ENCODE measurements at places on chromosomes 16 and 17. TPM values are rescaled to one million over a fixed set of nuclear protein-coding genes. Genes with fewer than 3 reads are reported as not detected.

DNA sequence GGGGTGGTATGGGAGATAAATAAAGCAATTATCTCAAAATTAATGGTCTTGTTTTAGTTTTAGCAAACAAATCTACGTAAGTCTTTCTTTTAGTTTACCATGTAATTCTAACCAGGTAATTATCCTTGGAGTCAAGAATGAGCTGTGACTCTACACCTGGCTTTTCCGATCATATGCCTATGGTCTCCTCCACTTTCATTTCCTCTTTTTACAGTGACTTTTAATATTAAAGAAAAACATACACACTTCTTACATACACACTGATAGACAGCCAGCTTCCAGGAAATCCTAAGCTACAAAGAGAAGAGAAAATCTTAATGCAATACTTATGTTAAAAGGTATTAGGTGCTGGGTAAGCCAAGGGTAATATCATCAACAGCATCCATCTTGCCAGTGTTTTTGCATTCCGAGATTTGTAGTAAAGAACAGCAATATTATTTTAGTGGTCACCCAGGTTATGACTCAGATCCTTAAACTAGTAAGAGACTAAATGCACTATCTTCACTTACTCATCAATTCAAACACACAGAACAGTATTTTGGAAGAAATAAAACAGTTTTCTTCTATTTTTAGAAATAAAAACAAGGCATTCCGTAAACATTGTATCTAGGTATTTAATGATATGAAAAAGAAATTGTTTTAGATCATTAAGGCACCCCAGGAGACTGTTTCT, 4.4 kb upstream of the IRX5 start:
- peaks cover 49% of the 10 kb centered on the region for H3K27me3 ChIP-seq
- no peaks in the 10 kb centered on the region for H3K36me3 ChIP-seq
- no peak for DNase-seq
- no peak overlapping the region for H3K27ac ChIP-seq

- no peak overlapping the region for H3K27ac ChIP-seq
- peaks cover 15% of the 10 kb centered on the region for H3K27me3 ChIP-seq
- H3K4me1 ChIP-seq = peaks cover 3% of the 10 kb centered on the region
- no peak for DNase-seq
Measured at GRCh38 chr16:86523166-86523740, 12.9 kb downstream of the FOXF1 start.

DNA sequence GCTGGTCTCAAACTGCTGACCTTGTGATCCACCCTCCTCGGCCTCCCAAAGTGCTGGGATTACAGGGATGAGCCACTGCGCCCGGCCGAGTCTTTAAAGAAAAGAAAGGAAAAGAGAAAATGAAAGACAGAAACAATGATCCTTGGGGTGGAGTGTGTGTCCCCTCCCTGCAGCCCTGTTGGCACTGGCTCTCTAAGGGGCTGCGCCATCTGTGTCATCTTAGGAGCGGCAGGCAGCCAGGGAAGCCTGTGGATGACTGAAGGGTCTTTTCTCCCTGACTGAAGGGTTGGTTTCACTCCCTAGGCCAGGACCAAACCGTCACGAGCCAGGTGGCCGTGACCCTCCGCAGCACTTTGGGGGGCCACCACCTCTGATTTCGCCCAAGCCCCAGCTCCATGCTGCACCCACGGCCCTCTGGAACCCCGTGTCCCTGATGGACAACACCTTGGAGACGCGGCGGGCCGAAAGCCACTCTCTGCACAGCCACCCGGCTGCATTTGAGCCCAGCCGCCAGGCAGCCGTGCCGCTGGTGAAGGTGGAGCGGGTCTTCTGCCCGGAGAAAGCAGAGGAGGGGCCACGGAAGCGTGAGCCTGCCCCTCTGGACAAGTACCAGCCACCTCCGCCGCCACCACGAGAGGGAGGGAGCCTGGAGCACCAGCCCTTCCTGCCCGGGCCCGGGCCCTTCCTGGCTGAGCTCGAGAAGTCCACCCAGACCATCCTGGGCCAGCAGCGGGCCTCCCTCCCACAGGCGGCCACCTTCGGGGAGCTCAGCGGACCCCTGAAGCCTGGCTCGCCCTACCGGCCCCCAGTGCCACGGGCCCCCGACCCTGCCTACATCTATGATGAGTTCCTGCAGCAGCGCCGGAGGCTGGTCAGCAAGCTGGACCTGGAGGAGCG, 27.7 kb downstream of the GINS2 start:
- H3K36me3 ChIP-seq = peaks cover 25% of the 10 kb centered on the region
- no peaks in the 10 kb centered on the region for H3K27me3 ChIP-seq
- no peak overlapping the region for H3K27ac ChIP-seq
- no peaks in the 10 kb centered on the region for H3K4me1 ChIP-seq
- no peak overlapping the region for H3K4me3 ChIP-seq
- no peak for DNase-seq

GRCh38 chr17:66892246-66892645, 57.3 kb downstream of the CACNG5 start:
- H3K27ac ChIP-seq = no peak overlapping the region
- H3K36me3 ChIP-seq = no peaks in the 10 kb centered on the region
- no peaks in the 10 kb centered on the region for H3K4me1 ChIP-seq

GRCh38 chr16:12535535-12536411, 267.9 kb downstream of the CPPED1 start:
- no peaks in the 10 kb centered on the region for H3K27me3 ChIP-seq
- peak overlapping the region; percentile 95 for H3K27ac ChIP-seq
- peak; percentile 79 for DNase-seq
- H3K4me1 ChIP-seq = peaks cover 97% of the 10 kb centered on the region

DNA sequence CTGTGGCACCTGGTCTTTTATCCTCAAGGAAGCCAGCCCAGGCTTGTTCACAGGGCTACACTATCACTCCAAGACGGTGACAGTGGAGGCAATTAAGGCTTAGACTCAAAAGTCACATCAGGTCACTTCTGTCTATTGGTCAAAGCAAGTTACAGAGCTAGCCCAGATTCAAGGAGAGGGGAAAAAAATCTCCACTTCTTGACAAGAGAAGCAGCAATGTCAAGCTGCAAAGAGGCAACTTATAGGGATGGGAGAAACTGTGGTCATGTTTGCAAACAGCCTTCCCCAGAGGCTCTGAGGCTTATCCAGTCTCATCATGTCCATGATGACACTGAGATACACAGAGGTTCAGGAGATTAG, 31.6 kb downstream of the SERPINF1 start:
- no peak for DNase-seq
- H3K36me3 ChIP-seq = peaks cover 7% of the 10 kb centered on the region
- peaks cover 4% of the 10 kb centered on the region for H3K4me1 ChIP-seq
- no peaks in the 10 kb centered on the region for H3K27me3 ChIP-seq

- peak overlapping the region; percentile 33 for H3K4me3 ChIP-seq
- H3K27ac ChIP-seq = peak overlapping the region; percentile 75
- peak; percentile 74 for DNase-seq
- peaks cover 38% of the 10 kb centered on the region for H3K36me3 ChIP-seq
- no peaks in the 10 kb centered on the region for H3K27me3 ChIP-seq
- peaks cover 29% of the 10 kb centered on the region for H3K4me1 ChIP-seq
Measured at GRCh38 chr17:42118545-42118944, 2.6 kb downstream of the KAT2A start.

GRCh38 chr17:39981207-39981741, 667 bp downstream of the PSMD3 start:
- H3K4me1 ChIP-seq = peaks cover 31% of the 10 kb centered on the region
- DNase-seq = no peak
- H3K36me3 ChIP-seq = peaks cover 29% of the 10 kb centered on the region
- H3K27me3 ChIP-seq = peaks cover 4% of the 10 kb centered on the region

DNA sequence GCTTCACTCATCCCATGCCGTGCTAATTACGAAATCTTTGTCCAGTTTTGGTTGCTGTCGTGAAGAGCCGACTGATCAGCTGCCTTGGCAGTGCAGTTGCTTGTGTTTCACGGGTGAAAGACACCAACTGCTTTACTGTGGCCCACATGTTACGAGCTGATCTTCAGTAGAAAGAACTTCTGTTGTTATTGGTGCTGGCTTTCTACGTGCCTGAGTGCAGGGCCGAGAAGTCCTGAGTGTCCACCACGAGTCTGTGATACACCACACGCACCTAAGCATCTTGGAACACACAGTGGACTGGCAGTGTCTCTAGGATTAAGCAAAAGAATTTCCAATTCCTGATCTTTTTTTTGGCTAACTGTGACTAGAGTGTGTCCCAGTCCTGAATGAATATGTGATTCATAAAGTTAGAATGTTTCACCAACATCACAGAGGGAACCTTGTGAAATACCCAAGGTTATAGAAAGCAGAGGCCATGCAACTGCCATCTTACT, 70.4 kb upstream of the CLEC18A start:
- H3K27me3 ChIP-seq = no peaks in the 10 kb centered on the region
- H3K27ac ChIP-seq = no peak overlapping the region
- no peak overlapping the region for H3K4me3 ChIP-seq

DNA sequence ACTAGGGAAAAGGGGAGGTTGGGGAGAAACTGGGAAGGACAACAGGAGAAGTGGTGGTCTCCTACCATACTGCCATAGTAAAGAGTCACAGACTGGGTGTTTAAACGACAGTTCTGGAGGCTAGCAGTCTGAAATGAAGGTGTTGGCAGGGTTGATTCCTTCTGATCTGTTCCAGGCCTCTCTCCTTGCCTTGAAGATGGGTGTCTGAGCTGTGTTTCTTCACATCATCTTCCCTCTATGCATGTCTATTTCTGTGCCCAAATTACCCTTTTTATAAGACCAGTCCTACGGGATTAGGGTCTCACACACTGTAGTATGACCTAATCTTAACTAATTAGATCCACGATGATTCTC, 79.8 kb upstream of the TMEM97 start:
- no peak overlapping the region for H3K27ac ChIP-seq
- H3K4me3 ChIP-seq = no peak overlapping the region
- no peaks in the 10 kb centered on the region for H3K4me1 ChIP-seq
- H3K27me3 ChIP-seq = peaks cover 2% of the 10 kb centered on the region
- no peak for DNase-seq

STX1B gene
- 1.3 TPM for total RNA-seq

RFFL gene
- total RNA-seq = 19.2 TPM

LRRC37A gene
- total RNA-seq = 1.0 TPM

- H3K36me3 ChIP-seq = peaks cover 40% of the 10 kb centered on the region
- peak; percentile 49 for DNase-seq
Measured at GRCh38 chr16:11796227-11797165, 562 bp downstream of the ZC3H7A start.

GRCh38 chr16:17532338-17532995, 61.7 kb upstream of the XYLT1 start:
- no peak overlapping the region for H3K4me3 ChIP-seq
- no peak for DNase-seq

DNA sequence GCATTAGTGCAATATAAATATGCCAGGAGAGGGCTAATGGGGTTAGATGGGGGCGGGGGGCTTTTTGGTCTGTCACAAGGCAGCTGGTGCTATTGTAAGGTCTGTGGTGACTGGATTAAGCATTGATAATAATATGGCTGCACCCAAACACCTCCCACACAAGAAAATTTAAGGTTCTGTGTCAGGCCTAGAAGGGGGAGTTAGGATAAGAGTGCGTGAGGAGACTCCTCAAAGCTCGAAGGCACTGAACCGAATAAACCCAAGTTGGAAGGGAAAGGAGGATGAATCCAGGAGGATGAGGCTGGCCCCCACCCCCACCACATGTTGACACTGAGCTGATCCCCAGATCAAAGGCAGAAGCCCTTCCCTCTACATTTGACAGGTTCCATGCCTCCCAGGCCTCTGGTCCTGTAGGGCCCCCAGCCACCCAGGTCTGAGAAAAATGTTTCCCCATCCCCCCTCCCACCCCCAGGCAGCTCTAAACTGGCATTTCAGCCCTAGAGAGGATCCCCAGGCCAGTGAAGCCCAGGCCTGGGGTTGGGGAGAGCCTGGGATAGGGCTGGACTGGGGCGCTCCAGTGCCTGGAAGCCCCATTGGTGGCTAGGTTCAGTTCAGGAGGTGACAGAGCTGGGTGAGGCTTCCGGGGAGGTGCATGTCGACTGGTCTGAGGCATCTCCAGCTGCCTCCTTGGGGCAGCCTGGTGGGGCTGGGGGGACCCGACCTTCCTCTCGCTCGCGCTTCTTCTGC, 1.7 kb downstream of the HOXB1 start:
- no peak overlapping the region for H3K4me3 ChIP-seq
- H3K27ac ChIP-seq = no peak overlapping the region
- DNase-seq = no peak
- peaks cover 24% of the 10 kb centered on the region for H3K27me3 ChIP-seq

FN3K gene
- total RNA-seq = 2.1 TPM

GRCh38 chr16:74749291-74750055, 25.1 kb downstream of the FA2H start:
- DNase-seq = no peak
- H3K4me1 ChIP-seq = no peaks in the 10 kb centered on the region
- H3K27ac ChIP-seq = no peak overlapping the region
- H3K4me3 ChIP-seq = no peak overlapping the region

KRTAP2-1 gene
- total RNA-seq = not detected

C1QL1 gene
- 0.37 TPM for total RNA-seq

KRTAP4-3 gene
- not detected for total RNA-seq

GRCh38 chr16:49855822-49856671, at the start of gene ZNF423:
Gene ZNF423 (minus strand): TSS chr16:49856112. CDS start chr16:49855774, 338 bp downstream.
- peak within 1 kb of the TSS; percentile 53 for H3K4me3 ChIP-seq
- peak; percentile 18 for DNase-seq
- H3K27ac ChIP-seq = no peak within 1 kb of the TSS
- peaks cover 5% of the 10 kb centered on the region for H3K4me1 ChIP-seq
- H3K27me3 ChIP-seq = peaks cover 41% of the 10 kb centered on the region

DNA sequence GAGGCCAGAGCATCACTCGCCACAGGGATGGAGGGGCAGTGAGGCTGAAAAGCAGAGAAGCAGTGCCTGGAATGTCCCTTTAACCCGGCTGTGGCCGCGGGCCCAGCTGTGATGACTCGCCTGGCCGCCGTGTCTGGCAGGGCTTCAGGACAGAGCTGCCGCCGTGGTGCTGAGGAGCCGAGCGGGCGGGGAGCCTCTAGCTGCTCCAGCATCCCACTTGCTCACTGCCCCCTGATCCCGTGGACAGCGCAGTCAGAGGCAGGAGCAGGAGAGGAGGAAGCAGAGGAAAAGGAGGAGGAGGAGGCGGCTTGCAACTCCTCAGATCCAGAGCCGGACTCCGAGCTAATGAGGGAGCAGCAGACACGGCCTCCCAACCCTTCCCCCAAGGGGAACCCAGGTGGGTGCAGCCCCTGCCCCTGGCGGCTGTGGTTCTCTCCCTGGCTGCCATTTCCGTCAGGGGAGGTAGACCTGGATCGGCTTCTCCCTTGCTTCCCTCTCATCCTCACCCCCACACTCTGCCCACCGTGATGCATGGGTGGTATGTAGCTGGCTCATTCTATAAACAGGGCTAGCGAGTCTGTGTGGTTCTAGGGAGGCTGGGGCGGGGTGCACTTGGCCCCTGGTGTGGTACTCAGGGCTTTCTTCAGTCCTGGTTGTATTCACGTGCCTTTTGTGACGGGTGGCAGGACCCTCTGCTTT, 165.7 kb downstream of the CMIP start:
- no peaks in the 10 kb centered on the region for H3K4me1 ChIP-seq
- peaks cover 5% of the 10 kb centered on the region for H3K36me3 ChIP-seq
- H3K4me3 ChIP-seq = no peak overlapping the region
- no peaks in the 10 kb centered on the region for H3K27me3 ChIP-seq
- no peak overlapping the region for H3K27ac ChIP-seq

All from activated CD4-positive, alpha-beta T cell treated with anti-CD3 and anti-CD28 coated beads for 36 hours (primary cell).